ENCODE measurements at places on chromosomes 1 and 21. TPM values are rescaled to one million over a fixed set of nuclear protein-coding genes. Genes with fewer than 3 reads are reported as not detected.

DNA sequence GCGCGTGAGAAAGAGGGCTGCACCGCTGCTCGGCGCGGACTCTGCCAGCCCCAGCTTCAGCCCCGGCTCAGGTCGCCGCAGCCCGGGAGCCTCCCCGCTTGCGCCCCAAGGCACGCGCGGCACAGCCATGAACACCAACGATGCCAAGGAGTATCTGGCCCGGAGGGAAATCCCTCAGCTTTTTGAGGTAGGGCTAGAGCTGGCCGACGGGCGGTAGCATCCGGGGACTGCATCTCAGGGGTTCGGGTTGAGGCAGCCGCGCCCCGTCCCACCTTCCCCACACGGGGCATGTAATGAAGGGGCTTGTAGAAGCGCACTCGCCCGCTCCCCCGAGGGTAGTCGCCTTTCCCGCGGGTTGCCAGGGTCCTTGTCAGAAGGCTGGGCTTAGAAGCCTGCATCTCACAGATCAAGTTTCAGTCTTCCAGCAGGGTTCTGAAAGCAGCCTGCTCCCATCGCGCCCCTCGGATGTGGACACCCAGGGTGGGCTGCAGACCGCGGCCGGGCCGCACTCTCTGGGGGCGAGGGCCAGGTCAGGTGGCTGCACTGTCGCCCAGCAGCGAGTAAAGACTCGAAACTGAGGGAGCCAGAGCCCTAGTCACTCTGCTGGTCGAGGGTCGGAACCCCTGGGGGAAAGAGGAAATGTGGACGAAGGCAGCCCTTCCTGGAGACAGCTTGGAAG, 507 bp downstream of the AK5 start:
- H3K4me3 ChIP-seq = peak overlapping the region; percentile 72
- DNase-seq = peak; percentile 89
- peaks cover 10% of the 10 kb centered on the region for H3K4me1 ChIP-seq
- no peaks in the 10 kb centered on the region for H3K27me3 ChIP-seq
- H3K27ac ChIP-seq = no peak overlapping the region

DNA sequence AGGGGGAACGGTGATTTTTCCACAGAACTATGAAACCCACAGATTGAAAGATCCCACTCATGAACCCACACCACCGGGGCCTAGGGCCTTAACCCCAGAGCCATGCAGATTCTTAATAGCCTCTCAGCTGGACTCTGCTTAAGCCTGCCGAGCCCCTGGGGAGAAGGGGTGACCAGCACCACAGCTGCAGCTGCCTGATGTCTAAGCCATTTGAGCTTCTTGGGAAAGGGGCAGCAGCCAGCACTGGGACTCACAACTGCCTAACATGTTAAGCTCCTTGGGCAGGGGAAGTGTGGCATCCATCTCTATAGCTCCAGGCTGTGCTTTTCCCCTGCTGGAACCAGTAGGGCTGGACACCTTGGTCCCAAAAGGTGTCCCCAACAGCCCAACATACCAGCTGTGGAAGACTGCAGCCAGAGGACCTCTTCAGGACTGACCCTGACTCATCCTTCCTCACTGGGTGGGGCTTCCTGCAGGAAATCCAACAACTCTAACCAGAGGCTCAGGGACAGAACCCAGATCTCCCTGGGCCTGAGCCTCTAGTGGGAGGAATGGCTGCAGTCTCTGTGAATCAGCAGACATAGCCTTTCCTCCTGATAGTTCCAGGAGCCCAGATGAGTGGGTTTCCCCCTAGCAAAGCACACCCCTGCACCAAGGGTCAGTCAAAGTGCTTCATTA, 34.6 kb upstream of the FMO3 start:
- H3K36me3 ChIP-seq = peaks cover 6% of the 10 kb centered on the region
- DNase-seq = no peak
- H3K27ac ChIP-seq = no peak overlapping the region

- no peaks in the 10 kb centered on the region for H3K27me3 ChIP-seq
- no peak overlapping the region for H3K4me3 ChIP-seq
- no peaks in the 10 kb centered on the region for H3K36me3 ChIP-seq
- peaks cover 19% of the 10 kb centered on the region for H3K4me1 ChIP-seq
Measured at GRCh38 chr1:210565306-210565705, 236.6 kb downstream of the HHAT start.

DNA sequence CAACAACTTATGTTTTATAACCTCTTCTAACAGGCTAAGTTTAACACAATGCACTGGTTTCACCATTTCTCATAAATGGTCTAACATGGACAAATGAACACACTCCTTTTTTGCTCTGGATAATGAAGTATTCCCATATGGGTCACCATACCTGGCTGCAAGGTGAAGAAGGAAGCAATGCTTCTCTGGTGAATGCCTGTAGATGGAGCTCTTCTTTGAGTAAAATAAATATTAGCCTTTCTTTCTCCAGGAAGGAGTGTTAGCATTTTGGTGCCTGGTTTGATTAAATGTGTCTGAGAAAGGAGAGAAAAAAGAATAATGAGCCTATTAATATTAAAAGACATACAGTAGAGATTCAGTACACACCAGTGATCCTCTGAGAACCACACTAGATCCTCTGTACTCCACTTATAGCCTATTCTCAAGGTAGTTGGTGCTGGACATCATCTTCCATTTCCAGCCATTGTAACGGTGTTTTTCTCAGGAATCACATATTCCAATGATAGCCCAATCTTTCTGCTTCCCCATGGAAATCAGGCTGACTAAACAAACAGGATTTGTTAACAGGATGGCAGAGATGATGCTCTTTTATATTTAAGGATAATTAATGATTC, 17.6 kb downstream of the MTFR1L start:
- H3K27me3 ChIP-seq = no peaks in the 10 kb centered on the region
- no peak overlapping the region for H3K27ac ChIP-seq
- H3K4me3 ChIP-seq = no peak overlapping the region
- peaks cover 6% of the 10 kb centered on the region for H3K36me3 ChIP-seq

DNA sequence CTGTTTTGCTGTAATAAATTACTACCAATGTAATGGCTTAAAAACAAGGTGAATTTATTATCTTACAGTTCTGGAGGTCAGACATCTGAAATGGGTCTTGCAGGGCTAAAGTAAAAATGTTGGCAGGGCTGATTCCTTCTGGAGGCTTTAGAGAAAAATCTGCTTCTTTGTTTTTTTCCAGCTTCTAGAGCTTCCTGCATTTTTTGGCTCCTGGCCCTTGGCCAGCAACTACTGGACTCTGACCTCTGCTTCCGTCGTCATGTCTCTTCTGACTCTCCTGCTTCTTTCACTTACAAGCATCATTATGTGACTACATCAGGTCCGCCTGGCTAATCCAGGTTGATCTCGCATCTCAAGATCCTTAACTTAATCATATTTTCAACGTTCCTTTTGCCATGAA, 350.9 kb downstream of the S1PR1 start:
- no peaks in the 10 kb centered on the region for H3K36me3 ChIP-seq
- H3K27me3 ChIP-seq = peaks cover 9% of the 10 kb centered on the region
- no peaks in the 10 kb centered on the region for H3K4me1 ChIP-seq
- no peak overlapping the region for H3K4me3 ChIP-seq

DNA sequence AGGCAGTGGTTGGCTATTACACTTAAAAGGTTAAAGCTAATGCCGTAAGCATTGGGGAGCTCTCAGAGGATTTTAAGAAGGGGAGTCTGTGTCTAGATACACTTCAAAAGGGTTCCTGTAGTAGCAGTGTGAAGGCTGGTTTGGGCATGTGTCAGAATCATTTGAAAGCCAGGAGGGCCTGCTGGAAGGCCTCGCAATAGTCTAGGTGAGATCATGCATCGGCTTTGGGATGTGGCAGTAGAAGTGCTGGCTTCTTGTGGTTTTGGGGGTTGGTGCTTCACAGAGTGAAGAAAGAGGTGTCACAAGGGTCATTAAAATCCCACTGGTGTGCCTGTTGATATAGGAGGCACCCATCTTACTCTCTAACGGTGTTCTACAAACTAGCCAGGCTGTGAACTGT, 85.7 kb downstream of the ST6GALNAC3 start:
- no peak for DNase-seq
- peaks cover 2% of the 10 kb centered on the region for H3K36me3 ChIP-seq
- H3K4me3 ChIP-seq = no peak overlapping the region
- no peaks in the 10 kb centered on the region for H3K4me1 ChIP-seq

GRCh38 chr1:161983725-161984124, 39.9 kb downstream of the OLFML2B start:
- no peaks in the 10 kb centered on the region for H3K27me3 ChIP-seq
- peaks cover 42% of the 10 kb centered on the region for H3K36me3 ChIP-seq
- H3K4me1 ChIP-seq = no peaks in the 10 kb centered on the region
- no peak overlapping the region for H3K4me3 ChIP-seq
- no peak overlapping the region for H3K27ac ChIP-seq

GRCh38 chr1:93578433-93578830, 103.2 kb downstream of the BCAR3 start:
- no peak overlapping the region for H3K4me3 ChIP-seq
- H3K27ac ChIP-seq = no peak overlapping the region
- H3K27me3 ChIP-seq = no peaks in the 10 kb centered on the region
- H3K4me1 ChIP-seq = peaks cover 48% of the 10 kb centered on the region
- DNase-seq = no peak

DNA sequence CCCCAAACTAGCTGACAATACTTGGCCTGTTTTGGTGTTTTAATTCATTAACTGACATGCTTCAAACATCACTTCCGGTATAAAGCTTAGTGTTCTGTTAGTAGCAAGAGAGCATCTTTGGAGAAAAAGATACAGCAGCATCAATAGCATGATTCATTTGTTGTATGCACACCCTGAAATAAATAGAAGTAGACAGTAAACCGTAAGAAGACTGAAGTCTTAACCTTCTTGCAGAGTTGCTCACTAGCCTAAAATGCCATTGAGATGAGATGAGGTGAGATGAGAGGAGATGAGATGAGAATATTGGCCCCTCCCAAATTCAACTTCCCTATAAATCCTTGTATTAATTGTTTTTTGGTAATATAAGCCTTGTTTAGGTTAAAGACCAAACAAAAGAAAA, 108.8 kb downstream of the TNFSF18 start:
- H3K27ac ChIP-seq = no peak overlapping the region
- H3K27me3 ChIP-seq = no peaks in the 10 kb centered on the region
- H3K4me3 ChIP-seq = no peak overlapping the region
- peaks cover 38% of the 10 kb centered on the region for H3K4me1 ChIP-seq
- no peak for DNase-seq

DNA sequence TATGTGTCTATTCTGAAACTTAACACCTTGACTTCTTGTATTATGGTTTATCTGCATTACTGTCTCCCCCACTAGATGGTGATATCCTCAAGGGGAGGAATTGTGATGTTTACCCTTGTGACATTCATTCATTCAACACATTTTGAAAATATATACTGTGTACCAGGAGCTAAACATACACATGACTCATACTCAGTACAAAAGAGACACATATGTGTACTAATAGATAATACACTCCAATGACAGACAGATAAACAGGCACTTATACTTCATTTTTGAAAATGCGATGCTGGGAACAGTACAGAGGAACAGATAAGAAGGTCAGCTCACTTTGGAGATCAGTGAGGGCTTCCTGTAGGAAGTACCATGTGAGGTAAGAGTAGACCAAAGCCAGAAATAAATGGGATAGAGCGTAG, 8.9 kb upstream of the RAB3GAP2 start:
- H3K27ac ChIP-seq = no peak overlapping the region
- DNase-seq = no peak
- no peak overlapping the region for H3K4me3 ChIP-seq

DNA sequence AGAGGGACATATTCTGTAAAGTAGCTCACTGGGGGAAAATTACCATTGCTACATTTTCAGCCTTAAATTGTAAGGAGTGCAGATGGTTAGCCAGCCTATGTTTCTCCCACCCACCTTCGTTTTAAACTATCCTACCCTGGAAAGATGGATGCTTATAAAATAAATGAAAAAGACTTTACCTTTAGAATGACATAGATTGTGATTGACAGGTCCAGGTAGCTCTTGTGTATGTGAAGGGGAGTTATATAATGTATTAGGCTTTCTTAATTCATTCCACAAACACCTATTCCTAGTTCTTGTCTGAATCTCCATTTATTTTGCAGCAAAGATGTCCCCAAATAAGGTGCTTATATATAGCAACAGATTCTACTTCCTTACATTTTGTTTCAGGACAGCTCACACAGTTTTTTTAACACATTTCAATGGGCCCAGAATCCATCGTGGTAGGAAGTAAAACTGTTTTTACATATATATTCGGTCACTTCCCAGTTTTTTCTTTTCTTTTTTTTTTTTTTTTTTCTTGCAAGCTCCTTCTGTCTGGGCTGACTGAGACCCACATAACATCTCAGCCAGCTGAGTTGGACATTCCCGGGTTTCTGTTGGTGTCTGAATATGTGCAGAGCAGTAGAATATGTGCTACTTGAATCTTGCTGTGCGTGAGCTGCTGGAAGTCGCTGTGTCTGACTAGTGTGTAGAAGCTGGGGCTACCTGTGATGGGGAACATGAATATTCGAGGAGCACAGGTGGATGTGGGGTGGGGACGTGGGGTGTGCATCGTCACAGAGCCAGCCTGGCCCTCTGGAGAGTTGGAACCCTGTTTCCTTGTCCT, 27.8 kb downstream of the UCK2 start:
- no peak overlapping the region for H3K4me3 ChIP-seq
- H3K27me3 ChIP-seq = no peaks in the 10 kb centered on the region
- DNase-seq = no peak
- no peaks in the 10 kb centered on the region for H3K36me3 ChIP-seq
- peaks cover 90% of the 10 kb centered on the region for H3K4me1 ChIP-seq

GRCh38 chr1:21896652-21897532, 40.2 kb downstream of the HSPG2 start:
- peaks cover 64% of the 10 kb centered on the region for H3K4me1 ChIP-seq
- H3K27ac ChIP-seq = peak overlapping the region; percentile 78
- peak overlapping the region; percentile 12 for H3K4me3 ChIP-seq
- no peaks in the 10 kb centered on the region for H3K27me3 ChIP-seq
- H3K36me3 ChIP-seq = peaks cover 12% of the 10 kb centered on the region
- DNase-seq = no peak

- no peak overlapping the region for H3K27ac ChIP-seq
- no peaks in the 10 kb centered on the region for H3K36me3 ChIP-seq
- H3K27me3 ChIP-seq = peaks cover 17% of the 10 kb centered on the region
Measured at GRCh38 chr1:114257554-114257953, 103.9 kb upstream of the SYT6 start.

SPRR2G gene
- total RNA-seq = not detected

HES4 gene
- total RNA-seq = 137 TPM

MRPS15 gene
- total RNA-seq = 53.2 TPM

PCNT gene
- total RNA-seq = 37.3 TPM

OR2T33 gene
- total RNA-seq = not detected

LENEP gene
- total RNA-seq = 0.72 TPM

GJA4 gene
- 0.87 TPM for total RNA-seq
